Activated T-helper 1 cell treated with anti-CD3 and anti-CD28 coated beads, Interleukin-2, amount 50 U/mL, for 16 hours (primary cell): ENCODE measurements at places on chromosomes 2 and 18.

DNA sequence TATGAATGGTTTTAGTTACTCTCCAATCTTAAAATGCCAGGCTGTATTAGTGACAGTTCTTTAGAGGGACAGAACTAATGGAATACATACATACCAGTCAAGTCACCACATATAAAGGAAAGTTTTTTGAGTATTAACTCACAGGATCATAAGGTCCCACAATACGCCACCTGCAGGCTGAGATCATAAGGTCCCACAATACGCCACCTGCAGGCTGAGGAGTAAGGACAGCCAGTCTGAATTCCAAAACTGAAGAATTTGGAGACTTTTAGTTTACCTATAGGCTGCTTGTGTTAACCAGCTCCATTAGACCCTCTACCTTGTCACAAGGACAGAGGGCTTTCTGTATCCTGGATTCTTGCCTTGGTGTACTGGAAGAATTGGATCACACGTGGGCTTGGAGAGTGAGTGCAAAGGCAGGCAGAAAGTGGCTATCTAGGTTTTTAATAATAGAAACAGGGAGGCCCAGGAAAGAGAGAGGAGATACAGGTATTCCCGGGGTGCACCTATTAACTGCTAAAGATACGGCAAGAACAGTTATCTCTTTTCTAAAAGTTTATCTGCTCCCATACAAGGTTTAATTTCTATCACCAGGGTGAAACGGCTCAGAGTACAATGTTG, 234.9 kb upstream of the CYRIA start:
- DNase-seq: no peak

DNA sequence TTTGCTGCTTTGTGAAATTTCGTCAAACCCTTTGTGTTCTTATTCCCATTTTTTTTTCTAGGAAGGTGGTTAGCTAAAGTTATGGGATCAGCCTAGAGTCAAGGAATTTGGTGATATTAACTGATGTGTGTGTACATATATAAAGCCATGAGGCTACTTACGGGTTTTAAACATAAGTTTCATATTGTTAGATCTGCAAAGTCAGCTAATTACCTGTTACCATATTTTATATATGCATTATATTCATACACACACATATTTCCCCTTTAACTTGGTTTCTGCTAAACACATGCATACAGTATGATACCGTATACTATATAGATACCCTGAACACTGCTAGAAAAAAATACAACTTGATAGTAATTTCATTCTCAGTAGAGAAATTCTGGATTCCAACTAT, 241.0 kb downstream of the NYAP2 start:
- no peak for DNase-seq

DNA sequence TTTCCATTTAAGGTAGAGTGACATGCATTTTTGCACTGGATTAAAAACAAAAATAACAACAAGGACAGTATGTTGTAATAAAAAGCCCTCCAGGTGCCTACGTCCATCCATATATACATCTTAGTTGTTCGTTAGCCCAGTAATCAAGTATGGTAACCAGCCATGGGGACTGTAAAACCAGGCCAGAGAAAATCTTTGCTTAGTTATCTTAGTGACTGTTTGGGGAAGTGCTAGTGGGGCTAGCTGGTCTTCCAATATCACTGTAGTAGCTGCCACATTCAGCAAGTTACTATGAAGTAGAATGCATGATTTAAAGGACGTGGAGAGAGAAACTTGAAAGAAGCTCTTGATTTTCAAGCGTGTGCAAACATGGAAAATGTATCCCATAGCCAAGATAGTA, 95.9 kb upstream of the STON1 start:
- no peak for DNase-seq

DNA sequence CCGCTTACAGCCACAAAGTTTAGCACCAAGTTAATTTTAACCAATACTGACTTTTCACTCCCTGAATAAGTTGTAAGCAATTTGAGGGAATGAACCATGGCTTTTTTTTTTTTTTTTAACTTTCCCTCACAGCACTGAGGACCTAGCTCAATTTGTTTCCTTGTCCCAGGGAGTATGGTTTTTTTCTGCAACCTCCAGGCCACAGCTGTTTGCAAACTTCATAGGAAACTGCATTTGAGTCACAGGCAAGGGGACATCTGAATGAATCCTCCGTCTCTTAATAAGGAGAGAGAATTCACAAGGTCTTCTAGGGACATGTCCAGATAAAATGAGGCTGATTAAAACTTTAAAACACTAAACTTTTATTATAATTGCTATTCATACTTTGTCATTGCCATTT, 181.5 kb downstream of the GFPT1 start:
- no peak for DNase-seq
